ENCODE measurements at places on chromosomes 6 and 20. TPM values are rescaled to one million over a fixed set of nuclear protein-coding genes. Genes with fewer than 3 reads are reported as not detected.

Gene WFDC2
- total RNA-seq: 3.7 TPM

Gene BPIFB1
- total RNA-seq: 0.18 TPM

Gene SLC22A1
- total RNA-seq: 1,378 TPM

Gene PSORS1C1
- not detected for total RNA-seq

Gene PDYN
- not detected for total RNA-seq

Gene SLC22A23
- 16.9 TPM for total RNA-seq

Gene TAF4
- total RNA-seq: 11.3 TPM

Gene SYNE1
- 31.3 TPM for total RNA-seq

Gene DEFB126
- total RNA-seq: not detected

Gene IMPG1
- not detected for total RNA-seq

Gene VSX1
- 0.18 TPM for total RNA-seq

Gene GUCA1A
- total RNA-seq: not detected

Gene CST2
- not detected for total RNA-seq

Gene VGLL2
- total RNA-seq: not detected

Gene NTSR1
- 0.10 TPM for total RNA-seq

Gene ZDHHC14
- total RNA-seq: 13.7 TPM

Measured in left lobe of liver (tissue), 2 donors.